ENCODE measurements at places on chromosomes 16 and 17.
A peak's percentile ranks its signal among the peaks of the same experiment; 100 is the strongest.

GRCh38 chr17:393806-394717 is 41.5 kb upstream of the RPH3AL start:
- DNase-seq: no peak

- DNase-seq: peak; percentile 7
These were observed 3.5 kb downstream of the LIMD2 start for GRCh38 chr17:63696381-63696961.

GRCh38 chr16:85419503-85420408 is 193.4 kb upstream of the GSE1 start:
- no peak for DNase-seq

GRCh38 chr16:57882792-57883191 is 80.5 kb upstream of the KIFC3 start:
- DNase-seq: no peak

GRCh38 chr17:79991924-79992648 is 43.6 kb downstream of the TBC1D16 start:
- peak; percentile 29 for DNase-seq
